ENCODE measurements at places on chromosomes 3 and 15. TPM values are rescaled to one million over a fixed set of nuclear protein-coding genes. Genes with fewer than 3 reads are reported as not detected.

Gene NR2E3
- total RNA-seq = 0.20 TPM

Gene CISH
- 0.20 TPM for total RNA-seq

Gene TNIK
- total RNA-seq = 9.7 TPM

Gene SMCO1
- total RNA-seq = not detected

Gene GADL1
- total RNA-seq = not detected

Gene LRRC2
- under 0.01 TPM for total RNA-seq

Gene FSTL1
- total RNA-seq = 38.3 TPM

Gene ANKRD34C
- total RNA-seq = not detected

Gene ARL14
- not detected for total RNA-seq
